Stimulated activated CD8-positive, alpha-beta memory T cell treated with anti-CD3 and anti-CD28 coated beads, Interleukin-7, amount 100 ng/mL, for 48 hours (primary cell): ENCODE measurements at places on chromosomes 4 and X.

DNA sequence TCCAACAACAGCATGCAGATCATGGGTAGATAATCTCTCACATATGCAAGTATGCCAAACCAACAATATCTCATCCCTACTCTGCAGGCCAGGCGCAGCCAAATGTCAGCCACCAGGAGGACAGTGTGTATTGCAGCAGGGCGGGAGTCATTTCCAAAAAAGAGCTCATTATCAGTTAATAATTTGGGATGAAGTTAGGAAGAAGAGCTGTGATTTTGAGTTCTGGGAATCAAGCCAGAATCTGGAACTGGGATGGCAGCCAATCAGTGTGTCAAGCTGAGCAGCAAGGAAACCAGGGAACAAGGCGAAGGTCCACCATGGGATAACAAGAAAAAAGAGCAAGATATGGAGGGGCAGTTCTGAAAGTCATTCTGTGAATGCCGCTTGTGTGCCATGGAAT is 88.2 kb upstream of the CAMK2D start:
- DNase-seq = no peak

DNA sequence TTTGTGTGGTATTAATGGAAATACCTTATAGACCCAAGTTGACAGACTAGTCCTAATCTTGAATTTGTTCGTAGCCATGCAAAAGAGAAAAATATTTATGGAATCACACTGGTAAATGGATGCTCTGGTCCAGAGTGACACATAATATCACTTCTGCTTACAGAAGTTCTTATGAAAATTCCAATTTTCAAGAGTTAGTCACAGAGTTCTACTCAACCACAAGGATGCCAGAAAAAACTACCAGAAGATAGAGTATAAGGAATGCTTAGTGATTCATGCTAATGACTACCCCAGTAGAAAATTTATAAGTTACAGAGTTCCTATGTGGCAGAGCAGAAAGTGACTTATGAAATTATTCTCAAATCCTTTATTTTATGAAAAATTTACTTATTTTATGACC is 1384.8 kb downstream of the FAM133A start:
- no peak for DNase-seq

- peak; percentile 20 for DNase-seq
These were observed 591 bp downstream of the PRPS1 start for GRCh38 chrX:107628662-107629539.

DNA sequence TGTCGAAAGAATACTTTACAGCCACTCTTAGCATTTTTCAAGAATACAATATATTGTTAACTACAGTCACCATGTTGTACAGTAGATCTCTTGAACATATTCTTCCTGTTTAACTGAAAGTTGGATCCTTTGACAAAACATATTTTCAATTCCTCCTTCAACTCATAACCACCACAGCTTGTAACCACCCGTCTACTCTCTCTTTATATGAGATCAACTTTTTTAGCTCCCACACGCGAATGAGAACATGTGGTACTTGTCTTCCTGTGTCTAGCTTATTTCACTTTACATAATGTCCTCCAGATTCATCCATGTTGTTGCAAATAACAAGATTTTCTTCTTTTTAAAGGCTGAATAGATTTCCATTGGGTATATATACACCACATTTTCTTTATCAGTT is 338.3 kb upstream of the IGFBP7 start:
- DNase-seq = no peak

- no peak for DNase-seq
These were observed 1954.8 kb downstream of the ARAP2 start for GRCh38 chr4:34289489-34289888.

DNA sequence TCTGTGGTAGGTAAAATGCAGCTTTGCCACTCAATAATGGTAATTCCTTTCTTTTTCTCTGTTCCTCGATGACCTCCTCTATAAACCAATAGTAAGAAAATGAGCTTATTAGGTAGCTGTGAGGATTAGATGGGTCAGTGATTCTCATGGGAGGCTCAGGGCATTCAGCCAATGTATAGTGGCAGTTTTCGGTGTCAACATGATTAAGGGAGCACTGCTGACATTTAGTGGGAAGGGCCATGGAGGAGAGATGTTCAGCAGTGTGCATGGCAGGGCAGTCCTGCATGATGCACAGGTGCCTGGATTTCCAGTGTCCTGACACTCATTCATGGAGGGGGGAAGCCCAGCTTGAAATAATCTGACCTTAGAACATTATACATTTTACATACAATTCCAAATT is 232.8 kb downstream of the PDGFC start:
- no peak for DNase-seq

DNA sequence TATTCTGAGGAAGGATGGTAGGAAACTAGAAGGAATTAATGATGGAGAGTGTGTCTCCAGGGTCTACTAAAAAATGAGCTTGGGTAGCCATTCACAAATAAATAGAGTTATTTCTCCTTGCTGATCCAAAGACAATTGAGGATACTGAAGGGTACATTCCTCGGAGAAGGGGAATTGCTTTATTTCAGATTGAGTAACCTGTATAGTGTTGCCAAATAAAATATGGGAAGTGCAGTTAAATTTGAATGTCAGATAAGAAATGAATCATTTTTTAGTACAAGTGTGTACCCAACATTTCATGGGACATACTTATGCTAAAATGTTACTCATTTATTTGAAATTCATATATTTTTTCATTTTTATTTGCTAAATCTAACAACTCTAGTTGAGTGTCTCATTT is 16.0 kb upstream of the VSIG1 start:
- DNase-seq = no peak

- DNase-seq = no peak
These were observed 236.6 kb downstream of the TMA16 start for GRCh38 chr4:163731071-163731470.

DNA sequence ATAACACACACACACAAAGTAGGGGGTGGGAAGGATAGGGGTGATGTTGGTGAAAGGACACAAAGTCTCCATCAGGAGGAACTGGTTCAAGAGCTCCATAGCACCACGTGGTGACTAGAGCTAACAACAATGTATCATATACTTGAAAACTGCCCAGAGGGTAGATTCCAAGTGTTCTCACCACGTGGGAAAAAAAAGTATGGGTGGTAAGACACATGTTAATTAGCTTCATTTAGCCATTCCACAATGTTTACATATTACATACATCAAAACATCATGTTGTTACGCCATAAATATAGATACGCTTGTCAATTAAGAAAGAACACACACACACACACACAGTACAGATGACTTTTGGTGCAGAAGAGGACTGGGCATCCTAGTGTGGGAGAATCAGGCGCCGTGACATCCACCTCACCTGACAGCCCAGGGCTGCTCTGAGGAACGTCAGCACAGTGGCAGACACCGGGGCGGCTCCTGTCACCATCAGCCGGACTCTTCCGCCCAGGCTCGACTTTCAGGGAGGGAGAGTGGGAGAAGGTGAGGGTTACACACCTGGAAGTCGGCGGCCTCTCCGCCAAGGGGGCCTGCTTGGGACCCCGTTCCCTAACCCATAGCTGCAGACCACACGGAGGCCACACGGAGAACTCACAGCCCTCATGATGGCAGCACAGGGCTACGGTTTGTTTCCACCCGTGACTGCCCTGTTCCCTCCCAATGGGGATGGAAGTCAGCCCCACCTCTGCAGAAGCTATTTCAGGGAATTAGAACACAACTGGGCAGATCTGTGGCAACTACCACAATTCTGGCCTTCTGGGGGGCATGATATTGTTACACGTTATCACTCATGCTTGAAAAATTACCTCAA is 31.8 kb upstream of the CENPU start:
- no peak for DNase-seq

- no peak for DNase-seq
These were observed 142.3 kb downstream of the PAPSS1 start for GRCh38 chr4:107577743-107578142.

- no peak for DNase-seq
These were observed 136.2 kb downstream of the CPXCR1 start for GRCh38 chrX:88883200-88883599.

DNA sequence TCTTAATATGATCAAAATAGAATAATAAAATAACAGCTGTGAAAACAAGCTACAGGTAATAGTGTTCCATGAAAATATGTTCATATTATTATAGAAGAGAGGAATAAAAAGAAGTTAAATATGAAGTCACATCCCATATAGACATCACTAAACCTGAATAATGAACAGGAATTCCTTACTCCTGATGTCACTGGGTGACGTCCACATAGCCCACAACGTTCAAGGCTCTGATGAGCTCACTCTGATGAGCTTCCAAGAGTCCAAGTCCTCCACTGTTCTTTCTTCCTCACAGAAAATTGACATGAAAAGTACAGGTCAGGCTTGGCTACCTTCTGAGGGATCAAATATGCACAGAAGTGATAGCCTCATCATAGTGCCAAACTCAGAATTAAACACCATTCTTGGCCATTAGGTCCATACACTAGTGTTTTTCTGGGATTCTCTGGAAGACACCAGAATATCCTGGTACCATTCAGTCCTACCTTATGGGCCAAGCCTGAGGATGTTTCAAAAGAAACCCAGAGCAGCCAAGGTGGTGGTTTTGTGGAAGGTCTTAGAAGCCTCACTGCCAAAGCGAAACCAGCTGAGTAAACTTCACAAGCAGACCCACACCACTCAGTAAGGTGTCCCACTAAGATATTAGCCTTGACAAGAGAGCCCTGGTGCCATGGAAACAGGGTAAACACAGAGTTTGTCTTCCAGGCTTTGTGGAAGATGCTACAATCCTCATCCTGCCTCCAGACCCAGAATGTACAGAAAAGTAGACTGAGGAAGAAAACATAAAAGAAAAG is 138.4 kb upstream of the HHIP start:
- no peak for DNase-seq

DNA sequence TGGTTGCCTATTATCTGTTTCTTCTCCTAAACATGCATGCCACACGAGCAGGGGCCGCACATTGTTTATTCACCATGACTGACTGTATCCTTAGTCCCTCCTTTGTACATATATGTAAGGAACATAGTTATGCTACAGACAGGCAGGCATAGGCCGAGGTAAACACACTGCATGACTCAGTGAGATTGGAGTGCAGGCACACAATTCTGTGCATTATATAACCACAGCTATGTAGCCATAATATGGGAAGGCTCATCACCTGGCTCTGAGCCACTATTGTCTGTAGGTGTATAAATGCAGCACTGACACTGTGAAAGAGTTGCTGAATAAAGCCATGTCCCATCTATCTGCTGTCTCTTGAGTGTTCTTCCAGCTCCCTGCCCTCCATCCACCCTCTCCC is 431.6 kb downstream of the IDS start:
- no peak for DNase-seq

- no peak for DNase-seq
These were observed 31.7 kb downstream of the USP9X start for GRCh38 chrX:41116948-41117347.

GRCh38 chrX:70264784-70265183 is 3.4 kb upstream of the ARR3 start:
- DNase-seq = no peak

- DNase-seq = no peak
These were observed 4.2 kb downstream of the TSPAN5 start for GRCh38 chr4:98653890-98654867.

DNA sequence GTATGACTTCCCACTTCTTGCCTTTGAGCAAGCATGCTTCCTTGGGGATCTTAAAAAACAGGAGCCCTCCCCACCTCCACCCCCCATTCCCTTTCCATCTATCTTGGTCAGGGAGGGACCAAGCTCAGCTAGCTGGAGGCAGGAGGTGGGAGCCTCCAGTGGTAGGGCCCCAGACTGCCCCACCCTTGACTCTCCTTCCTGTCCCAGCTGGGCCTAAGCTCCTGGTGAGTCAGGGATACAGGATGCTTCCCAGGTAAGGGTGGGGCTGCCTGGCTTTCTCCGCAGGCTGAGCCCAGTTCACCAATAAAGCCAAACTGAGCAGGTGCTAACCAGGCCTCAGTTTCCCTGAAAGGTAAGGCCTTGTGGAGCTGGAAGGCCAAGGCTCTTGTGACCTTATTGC is 15.2 kb downstream of the EFNB1 start:
- DNase-seq = no peak

GRCh38 chr4:108885211-108885610 is 122.4 kb upstream of the ETNPPL start:
- DNase-seq = no peak

DNA sequence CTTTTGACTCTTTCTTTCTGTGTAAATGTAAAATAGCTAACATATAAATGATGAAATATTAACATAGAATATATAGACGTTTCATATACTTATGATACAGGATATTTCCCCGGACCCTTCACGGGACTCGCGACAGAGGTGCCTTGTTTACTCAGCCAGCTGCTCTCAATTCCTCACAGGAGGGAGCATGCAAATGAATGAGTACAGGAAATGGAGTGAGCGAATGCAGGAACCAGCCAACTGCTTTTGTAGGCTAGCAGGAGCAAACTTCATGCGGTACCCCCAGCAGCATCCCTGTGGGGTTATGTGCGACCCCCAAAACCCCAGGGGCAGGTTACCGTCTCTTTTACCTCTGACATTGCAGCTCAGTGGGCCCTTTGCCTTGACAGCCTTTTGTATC is 110.3 kb upstream of the PDHA2 start:
- DNase-seq = no peak

- no peak for DNase-seq
These were observed 1214.8 kb downstream of the STIM2 start for GRCh38 chr4:28075401-28075956.

- DNase-seq = no peak
These were observed 61.5 kb downstream of the ABLIM2 start for GRCh38 chr4:8097141-8097541.

DNA sequence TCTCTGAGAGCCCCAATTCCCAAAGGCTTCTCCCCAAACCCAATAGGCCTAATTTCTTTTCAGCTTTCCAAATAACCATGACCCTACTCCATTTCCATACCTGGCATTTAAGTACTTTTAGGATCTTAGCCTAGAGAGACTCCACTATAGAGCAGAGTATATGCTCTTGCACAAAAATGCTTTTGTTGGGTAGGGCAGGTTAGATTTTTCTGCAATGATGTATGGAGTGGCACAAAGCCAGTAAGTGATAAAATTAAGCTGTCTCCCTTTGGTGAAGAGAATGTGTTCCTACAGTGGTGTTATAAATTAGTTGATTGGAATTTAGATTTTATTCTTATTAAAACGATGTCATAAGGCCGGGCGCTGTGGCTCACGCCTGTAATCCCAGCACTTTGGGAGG is 124.9 kb downstream of the INPP4B start:
- no peak for DNase-seq

GRCh38 chrX:12949927-12950656 is 24.8 kb upstream of the TMSB4X start:
- peak; percentile 72 for DNase-seq

- DNase-seq = no peak
These were observed 16.2 kb upstream of the FHL1 start for GRCh38 chrX:136130931-136131833.

GRCh38 chr4:72702948-72703347 is 133.9 kb upstream of the ADAMTS3 start:
- no peak for DNase-seq

- no peak for DNase-seq
These were observed 52.8 kb downstream of the SPRY1 start for GRCh38 chr4:123449362-123449761.
